ENCODE measurements at places on chromosomes 11 and 22.
A peak's percentile ranks its signal among the peaks of the same experiment; 100 is the strongest.

- no peak for DNase-seq
Measured at GRCh38 chr11:12245549-12246016, 131.8 kb upstream of the PARVA start.

DNA sequence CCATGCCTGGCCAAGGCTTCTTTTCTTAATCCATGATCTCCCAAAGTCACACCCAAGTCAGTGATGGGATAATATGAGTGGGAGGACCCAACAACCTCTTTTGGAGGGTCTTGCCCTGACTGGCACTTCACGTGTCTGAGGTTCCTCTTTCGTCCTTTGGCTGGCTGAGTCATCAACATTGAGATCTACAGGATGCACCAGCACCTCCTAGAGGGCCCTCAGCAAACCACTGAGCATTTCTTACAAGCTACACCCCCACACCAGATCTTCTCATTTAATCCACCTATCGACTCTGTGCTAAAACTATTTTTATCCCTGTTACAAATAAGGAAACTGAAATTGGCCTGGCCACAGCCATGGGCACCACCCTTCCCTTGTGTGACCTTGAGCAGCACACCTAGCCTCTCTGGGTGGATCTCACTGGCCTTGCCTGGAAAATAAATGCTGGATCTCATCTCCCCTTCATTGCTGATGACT is 63.4 kb downstream of the FLI1 start:
- peak; percentile 44 for DNase-seq

- DNase-seq: peak; percentile 81
Measured at GRCh38 chr22:45903355-45904135, 73.4 kb downstream of the WNT7B start.

- DNase-seq: no peak
Measured at GRCh38 chr22:45910928-45911467, 66.0 kb downstream of the WNT7B start.

DNA sequence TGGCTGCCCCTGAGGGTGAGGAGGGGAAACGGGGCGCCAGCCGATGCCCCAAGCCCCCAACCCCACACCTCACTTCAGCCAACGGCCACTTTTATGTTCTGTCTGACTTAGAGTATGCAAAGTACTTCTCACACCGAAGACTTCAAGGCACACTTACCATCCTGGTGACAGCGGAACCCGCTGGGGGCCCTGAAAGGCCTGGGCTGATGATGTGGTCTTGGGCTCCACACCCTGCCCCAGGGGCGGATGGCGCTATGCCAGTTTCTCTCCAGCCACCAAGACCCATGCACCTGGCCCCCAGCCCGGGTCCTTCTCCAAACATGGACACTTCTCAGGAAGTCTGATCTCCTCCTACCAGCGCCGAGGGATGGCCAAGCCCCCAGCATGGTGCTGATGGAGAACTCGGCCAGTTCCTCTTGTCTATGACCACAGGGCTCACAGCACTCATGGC is 175.4 kb downstream of the CTTN start:
- no peak for DNase-seq

- peak; percentile 54 for DNase-seq
Measured at GRCh38 chr22:36587289-36588154, 58.6 kb upstream of the EIF3D start.

DNA sequence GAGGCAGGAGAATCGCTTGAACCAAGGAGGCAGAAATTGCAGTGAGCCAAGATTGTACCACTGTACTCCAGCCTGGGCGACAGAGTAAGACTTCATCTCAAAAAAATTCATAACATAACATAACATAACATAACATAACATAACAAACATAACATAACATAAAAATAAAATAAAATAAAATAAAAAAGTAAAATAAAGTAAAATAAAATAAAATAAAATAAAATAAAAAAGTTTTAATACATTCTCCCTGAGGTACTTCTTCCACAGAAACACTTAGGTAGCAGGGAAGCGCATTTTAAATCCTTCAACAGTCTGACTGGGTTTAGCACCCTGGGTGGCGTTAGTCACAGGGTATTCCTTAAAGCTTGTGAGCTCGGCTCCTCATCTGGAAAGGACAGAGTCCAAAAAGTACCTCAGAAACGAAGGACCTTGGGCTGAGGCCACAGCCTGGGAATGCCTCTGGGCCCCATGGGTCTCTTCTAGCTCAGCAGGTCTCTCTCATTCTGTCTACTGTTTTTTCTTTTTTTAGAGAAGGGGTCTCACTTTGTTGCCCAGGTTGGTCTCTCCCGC is 41.7 kb downstream of the MICAL3 start:
- DNase-seq: no peak

DNA sequence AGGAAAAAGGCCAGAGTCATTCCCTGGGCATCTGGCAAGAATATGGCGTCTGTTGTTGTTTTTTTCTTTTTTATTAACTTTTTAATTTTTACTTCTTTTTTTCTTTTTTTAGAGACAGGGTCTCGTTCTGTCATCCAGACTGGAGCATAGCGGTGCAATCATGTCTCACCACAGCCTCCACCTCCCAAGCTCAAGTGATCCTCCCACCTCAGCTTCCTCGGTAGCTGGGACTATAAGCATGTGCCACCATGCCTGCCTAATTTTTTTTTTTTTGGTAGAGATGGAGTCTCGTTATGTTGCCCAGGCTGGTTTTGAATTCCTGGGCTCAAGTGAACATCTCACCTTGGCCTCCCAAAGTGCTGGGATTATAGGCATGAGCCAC is 54.0 kb upstream of the PRDM11 start:
- DNase-seq: no peak

DNA sequence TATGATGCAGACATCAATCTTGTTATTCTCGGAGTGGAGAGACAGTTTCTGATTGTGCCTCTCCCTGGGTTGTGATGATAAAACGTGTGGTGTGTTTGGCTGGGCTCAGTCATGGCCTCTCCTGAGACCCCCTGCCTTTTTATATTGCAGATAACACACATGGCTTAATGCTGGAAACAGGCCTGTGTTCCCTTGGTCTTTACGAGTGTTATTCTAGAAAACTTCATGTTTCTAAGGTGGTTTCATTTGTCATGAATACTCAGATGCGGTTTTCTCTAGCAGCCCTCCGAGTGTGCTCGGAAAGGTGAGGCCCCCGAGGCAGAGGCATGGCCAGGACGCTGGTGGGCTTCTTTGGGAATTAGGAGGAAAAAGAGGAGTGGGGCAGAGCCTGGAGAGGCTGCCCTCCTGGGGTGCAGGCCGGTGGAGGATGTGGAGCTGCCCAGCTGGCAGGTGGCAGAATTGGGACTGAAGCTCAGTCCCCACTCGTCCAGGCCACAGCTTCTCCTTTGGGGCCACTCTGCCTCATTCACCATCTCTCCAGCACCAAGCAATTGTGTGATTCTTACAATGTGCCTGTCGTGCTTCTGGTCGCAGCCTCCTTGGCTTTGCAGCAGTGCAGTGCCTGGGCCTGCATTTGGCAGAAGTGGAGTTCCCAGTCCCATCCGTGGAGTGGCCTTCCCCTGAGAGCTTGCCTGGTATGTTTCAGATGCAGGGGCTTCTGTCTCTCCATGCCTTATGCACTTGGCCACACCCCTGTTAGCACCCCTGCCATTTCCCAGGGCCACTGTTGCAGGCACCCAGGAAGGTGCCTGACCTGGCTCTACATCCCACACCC is 309.6 kb downstream of the TBC1D22A start:
- no peak for DNase-seq

GRCh38 chr11:9982796-9983579 is 311.0 kb downstream of the SBF2 start:
- peak; percentile 37 for DNase-seq

- DNase-seq: no peak
Measured at GRCh38 chr22:37275622-37276021, 6.7 kb upstream of the CYTH4 start.

GRCh38 chr11:9206496-9206895 is 58.7 kb downstream of the DENND5A start:
- DNase-seq: peak; percentile 65

GRCh38 chr22:44723801-44724200 is 21.8 kb downstream of the PRR5 start:
- DNase-seq: peak; percentile 55

- no peak for DNase-seq
Measured at GRCh38 chr11:75301131-75301530, 50.3 kb downstream of the ARRB1 start.

DNA sequence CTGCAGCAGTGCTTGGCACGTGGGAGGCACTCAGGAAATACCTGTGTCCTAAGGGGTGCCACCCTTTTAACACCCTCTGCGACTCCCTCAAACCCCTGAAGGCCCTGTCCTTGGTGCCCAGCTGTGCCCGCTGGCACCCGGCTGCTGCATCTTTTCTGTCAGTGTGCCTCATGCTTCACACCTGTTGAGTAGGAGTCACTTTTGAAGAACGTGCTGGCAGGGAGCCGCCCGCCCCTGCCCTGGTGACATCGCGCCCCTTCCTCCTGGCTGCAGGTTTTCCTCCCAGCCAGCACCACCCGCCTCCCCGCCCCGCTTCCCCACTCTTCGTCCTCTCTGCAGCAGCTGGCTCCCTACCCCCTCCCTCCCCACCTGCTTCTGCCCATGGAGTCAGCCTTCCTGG is 17.8 kb downstream of the FRMD8 start:
- no peak for DNase-seq

DNA sequence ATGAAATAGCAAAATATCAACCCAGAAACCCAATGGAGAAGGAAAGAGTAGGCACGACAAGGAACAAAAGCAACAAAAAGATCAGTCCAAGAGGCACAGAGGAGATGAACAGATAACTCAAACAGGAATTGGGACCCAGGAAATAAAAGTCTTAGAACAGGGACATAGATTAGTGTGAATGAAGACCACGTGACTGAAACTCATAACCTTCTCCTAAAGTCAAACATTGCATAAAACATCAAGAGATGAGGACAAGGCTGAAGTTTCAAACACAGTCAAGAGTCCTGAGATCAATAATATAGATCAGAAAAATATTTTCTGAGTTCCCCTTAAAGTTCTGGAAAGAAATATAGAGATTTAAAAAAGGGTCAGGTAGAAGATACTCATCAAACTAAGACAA is 24.4 kb upstream of the OR56B4 start:
- DNase-seq: no peak

DNA sequence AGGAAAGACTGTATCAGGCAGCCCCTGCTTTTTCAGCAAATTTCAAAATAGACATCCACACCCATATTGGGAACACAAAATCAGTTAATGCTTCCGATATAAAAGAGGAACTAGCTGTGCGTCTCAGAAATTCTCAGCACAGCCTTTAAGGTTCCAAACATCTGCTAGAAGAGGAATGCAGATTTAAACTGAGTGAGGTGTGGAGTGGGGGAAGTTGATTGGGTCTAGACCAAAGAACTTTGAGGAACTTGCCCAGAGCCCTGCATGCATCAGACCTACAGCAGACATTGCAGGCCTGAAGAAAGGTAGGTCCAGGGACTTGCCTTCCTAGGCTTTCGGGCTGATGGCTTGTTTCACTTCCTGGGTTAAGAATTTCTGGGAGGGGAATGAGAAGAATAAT is at the start of gene MS4A4A:
Gene MS4A4A, plus strand, starts transcription at position 255 of the 400 bp plus-strand sequence. Its CDS starts 10 bp downstream, at position 265.
- no peak for DNase-seq

- peak; percentile 87 for DNase-seq
Measured at GRCh38 chr11:111911563-111912401, at the start of gene CRYAB. Gene CRYAB (minus strand): TSS chr11:111911770. CDS start chr11:111911724, 46 bp downstream.

GRCh38 chr11:36540998-36541397 is 26.8 kb upstream of the RAG1 start:
- DNase-seq: peak; percentile 58

- DNase-seq: peak; percentile 91
Measured at GRCh38 chr11:122046846-122047245, 69.2 kb downstream of the BLID start.

GRCh38 chr22:43478621-43479300 is 66.9 kb downstream of the MPPED1 start:
- DNase-seq: no peak

DNA sequence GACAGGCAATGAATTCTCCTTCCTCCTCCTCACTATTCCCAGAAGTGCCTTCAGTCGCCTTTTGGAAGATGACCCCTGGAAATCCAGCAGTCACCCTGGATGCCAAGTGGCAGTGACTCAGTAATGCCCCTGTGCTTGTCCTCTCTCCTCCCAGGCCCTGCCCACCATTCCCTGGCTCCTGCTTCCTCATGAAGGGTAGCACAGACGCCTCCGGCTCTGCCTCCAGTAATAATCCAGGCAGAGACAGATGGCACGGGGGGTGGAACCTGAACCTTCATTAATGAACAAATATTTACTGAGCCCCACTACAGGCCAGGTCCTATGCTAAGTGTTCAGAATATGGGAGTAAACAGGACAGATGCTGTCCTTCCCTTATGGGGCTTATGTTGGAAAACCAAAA is 23.2 kb downstream of the SYT13 start:
- no peak for DNase-seq

DNA sequence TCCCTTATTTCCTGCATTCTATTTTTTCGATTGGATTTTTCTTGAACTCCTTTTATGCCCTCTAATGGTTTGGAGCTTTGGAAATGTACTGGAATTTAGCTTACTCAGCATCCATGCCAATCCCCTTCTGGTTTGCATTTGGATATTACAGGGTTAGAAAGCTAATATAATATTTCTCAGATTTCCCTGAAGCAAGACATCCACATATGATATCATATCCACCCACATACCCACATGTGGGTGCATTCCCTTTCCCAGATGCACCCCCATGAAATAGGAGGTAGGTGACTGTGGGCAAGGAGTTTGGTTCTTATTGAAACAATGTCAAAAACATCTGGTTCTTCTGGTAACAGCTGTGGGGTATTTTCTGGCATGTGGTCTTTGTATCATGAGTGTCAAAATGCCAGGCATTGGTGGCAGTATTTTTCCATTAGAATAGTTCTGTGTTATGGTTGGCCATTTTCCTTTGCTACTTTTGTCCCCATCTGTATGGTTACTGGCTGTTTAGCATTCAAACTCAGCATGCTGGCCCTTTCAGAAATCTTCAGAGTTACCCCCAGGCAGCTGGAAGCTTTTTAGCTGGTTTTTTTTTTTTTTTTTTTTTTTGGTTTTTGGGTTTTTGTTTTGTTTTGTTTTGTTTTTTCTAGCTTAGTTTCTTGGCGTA is 32.7 kb upstream of the DDX10 start:
- DNase-seq: no peak

DNA sequence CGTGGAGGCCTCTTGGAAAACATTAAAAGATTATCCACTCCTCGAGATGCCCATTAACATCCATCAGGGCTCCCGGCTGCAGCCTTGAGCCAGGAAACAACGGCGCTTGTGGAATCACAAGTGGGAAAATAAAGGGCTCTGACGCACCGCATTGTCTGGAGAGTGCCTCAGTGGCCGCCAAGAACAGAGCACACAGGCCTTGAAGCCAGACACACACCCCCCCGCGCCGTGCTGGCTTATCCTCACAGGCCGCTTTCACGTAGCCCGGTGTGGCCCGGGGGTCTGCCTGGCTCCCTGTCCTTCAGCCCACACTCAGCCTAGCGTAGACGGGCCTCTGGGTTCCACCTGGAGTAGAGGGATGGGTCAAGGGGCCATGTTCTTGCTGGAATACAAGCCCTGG is 1020.5 kb downstream of the BRD1 start:
- DNase-seq: no peak
